ENCODE measurements at places on chromosomes 13 and 19.

DNA sequence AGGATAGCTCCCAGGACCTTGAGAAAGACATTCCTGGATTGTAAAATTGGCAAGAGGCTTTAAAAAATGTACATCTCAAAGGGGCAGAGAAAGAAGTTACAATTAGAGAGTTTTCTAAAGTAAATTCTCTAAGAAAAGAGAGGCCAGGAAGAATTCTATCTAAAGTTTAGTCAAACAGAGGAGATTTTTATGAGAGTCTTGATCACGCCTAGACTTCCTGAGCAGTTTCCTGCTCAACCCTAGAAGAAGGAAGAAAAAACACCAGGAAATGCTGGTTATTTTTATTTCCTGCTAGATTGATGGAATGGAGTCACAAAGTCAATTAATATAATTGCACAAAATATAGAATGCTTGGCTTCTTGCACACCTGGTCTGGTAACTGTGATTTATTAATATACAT, 269.1 kb downstream of the PCDH20 start:
- no peak for DNase-seq

GRCh38 chr13:62626771-62627170, 1211.1 kb upstream of the PCDH20 start:
- peak; percentile 7 for DNase-seq

DNA sequence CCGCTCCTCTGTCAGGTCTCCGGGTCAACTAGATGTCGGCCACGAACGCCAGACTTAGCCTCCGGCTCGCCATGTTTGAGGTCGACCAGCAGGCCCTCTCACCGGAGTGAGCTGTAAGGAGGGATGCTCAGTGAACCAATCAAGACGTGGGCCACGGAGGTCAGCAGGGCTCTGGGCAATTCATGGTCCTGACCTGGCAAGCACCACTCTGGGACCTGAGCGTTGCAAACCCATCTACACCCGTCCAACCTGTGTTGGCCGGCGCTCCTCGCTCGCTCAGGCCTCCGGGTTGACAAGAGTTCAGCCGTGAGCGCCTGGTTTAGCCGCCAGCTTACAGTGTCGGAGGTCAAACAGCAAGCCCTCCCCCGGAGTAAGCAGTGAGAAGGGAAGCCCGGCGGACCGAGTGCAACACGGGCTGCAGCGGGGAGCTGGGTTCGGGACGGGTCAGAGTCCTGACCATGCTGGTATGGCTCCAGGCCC, 1361.9 kb downstream of the UQCRFS1 start:
- no peak for DNase-seq

DNA sequence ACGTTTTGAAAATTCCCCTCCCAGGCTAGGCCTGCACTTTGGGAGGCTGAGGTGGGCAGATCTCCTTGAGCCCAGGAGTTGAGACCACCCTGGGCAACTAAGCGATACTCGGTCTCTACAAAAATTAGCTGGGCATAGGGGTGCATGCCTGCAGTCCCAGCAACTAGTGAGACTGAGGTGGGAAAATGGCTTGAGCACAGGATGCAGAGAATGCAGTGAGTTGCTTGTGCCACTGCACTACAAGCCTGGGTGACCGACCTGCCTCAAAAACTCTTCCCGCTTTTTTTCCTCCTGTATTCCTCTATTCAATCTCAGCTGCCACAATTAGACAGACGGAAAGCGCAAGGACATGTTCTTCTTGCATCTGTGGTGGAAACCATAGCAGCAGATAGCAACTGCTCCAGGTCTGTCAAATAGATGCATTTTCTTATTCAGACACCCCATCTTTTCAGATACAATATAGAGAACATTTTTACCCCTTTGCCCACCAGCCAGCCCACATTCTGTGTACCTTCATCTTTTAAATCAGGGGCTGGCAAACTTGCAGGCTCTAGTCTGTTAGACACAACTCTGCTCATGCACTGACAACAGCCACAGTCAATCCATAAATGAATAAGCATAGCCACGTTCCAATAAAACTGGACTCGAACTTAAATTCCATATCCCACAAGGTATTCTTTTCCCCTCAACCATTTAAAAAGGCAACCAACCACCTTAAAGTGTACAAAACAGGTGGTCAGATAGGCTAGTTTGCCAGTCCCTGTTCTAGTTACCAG, 4.8 kb downstream of the TPT1 start:
- no peak for DNase-seq

- no peak for DNase-seq
Observed at GRCh38 chr19:5235458-5236219, 105.0 kb downstream of the PTPRS start.

DNA sequence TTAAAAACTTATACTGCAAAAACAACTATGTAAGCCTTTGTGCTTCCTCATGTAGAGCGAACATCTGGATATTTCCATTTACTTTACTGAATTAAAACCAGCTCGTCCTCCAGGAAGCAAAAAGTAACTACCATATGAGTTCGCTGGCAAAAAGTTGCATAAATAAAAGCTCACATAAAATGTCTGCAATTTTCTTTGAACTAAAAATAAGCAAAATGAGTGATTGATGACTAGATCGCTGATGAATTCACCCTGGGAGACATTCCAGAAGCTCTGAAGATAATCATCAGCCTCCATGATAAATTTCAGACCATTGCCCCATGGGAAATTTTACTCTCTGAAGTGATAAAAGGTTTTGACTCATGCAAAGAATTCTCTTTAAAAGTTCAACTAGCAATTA, 67.3 kb upstream of the SACS start:
- DNase-seq = peak; percentile 21

GRCh38 chr13:79988573-79988972, 352.4 kb downstream of the SPRY2 start:
- no peak for DNase-seq

DNA sequence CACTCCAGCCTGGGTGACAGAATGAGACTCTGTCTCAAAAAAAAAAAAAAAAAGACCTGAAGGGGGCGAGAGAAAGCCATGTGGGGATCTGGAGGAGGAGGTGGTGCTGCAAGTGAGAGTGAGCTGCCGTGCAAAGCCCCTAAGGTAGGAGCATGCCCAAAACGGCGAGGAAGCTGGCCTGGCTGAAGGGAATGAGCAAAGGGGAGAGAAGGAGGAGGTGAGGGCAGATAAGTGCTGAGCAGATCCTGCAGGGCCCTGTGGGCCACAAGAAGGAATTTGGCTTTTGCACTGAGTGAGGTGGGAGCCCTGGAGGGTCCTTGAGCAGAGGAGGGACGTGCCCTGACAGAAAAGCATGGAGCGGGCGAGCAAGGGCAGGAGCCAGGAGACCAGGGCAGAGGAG, 19.4 kb upstream of the ADGRE5 start:
- peak; percentile 57 for DNase-seq

DNA sequence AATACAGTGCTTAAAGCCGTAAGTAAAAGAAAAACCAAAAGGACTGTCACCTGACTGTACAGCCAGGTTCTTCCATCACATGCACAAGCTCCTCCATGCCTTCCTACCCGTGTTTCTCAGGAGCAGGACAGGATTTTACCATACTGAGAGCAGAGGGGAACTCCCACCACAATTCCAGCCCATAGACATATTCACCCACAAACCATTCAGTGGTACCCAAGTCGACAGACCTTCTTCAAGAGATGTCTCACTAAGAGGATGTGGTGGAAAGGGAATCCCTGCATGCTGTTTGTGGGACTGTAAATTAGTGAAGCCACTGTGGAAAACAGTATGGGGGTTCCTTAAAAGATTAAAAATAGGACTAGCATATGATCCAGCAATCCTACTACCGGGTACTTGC, 66.9 kb upstream of the DOCK9 start:
- DNase-seq = no peak

DNA sequence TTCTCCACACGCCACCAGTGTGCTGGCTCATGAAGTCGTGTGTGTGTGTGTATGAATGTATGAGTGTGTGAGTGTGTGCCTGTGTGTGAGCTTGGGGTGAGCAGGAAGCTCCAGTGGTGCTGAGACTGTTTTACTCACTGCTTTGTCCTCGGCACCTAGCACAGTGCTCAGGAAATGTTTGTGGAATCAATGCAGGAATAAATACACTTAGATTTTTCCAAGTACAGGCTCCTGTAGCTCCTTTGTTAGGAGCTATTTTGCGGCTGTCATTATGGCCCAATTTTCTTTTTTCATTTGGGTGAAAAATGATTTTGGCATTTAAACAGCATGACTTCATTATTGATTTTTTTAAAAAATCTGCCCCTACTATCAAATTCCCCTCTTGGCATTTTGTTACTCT, 193.5 kb upstream of the KL start:
- DNase-seq = no peak

DNA sequence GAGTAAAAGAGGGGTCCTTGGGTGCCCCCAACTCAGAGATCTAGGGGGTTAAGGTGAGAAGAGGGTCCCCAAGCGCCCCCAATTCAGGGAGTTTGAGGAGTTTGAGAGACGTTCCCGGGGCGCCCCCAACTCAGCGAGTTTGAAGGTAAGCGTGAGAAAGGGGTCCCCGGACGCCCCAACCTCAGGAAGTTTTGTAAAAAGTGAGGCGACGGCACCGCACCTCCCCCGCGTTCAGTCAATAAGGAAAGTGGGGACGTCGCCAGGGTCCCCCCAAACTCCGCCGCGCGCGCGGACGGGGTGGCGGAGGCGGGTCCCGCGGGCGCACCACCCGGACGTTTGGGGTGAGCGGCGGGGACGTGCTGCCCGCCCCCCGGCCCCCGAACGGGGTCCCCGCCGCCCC, 353 bp downstream of the RFX2 start:
- DNase-seq = no peak

DNA sequence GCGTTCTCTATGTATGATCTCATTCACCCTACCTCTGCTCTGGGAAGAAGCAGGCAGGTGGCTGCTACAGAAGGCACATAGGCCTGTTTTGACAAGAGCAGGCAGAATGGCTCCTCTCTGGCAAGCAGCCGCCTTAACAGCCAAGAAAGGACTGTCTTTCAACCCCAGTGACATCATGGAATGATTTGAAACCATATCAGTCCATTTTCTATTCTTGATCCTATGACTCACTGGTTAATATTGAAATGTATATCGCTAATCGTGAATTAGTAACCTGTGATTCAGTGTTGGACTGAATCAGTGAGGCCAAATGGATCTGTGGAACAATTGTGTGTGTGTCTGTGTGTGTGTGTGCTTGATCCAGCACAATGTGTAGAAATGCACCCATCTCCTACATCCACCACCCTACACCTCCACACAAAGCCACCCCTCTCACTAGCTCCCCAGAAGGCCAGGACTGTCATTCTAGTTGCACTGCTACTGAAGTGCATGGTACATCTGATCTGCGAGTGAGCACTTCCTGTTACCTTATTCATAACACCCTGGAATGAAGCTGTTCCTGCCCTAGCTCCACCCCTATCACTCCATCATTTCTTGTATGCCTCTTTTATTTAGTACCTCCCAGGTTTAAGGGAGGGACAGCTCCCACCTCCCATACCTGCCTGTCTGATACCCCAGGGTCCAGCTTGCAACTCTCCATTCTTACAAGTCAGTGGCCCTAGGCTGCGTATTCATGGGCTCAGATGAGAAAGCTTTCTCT, 460.0 kb downstream of the FOXO1 start:
- DNase-seq = no peak

- no peak for DNase-seq
Observed at GRCh38 chr13:42762917-42763316, 18.5 kb upstream of the FAM216B start.

GRCh38 chr13:35598790-35599369, 122.4 kb upstream of the MAB21L1 start:
- no peak for DNase-seq

- no peak for DNase-seq
Observed at GRCh38 chr13:55302568-55302967, 1838.2 kb upstream of the PRR20A start.

DNA sequence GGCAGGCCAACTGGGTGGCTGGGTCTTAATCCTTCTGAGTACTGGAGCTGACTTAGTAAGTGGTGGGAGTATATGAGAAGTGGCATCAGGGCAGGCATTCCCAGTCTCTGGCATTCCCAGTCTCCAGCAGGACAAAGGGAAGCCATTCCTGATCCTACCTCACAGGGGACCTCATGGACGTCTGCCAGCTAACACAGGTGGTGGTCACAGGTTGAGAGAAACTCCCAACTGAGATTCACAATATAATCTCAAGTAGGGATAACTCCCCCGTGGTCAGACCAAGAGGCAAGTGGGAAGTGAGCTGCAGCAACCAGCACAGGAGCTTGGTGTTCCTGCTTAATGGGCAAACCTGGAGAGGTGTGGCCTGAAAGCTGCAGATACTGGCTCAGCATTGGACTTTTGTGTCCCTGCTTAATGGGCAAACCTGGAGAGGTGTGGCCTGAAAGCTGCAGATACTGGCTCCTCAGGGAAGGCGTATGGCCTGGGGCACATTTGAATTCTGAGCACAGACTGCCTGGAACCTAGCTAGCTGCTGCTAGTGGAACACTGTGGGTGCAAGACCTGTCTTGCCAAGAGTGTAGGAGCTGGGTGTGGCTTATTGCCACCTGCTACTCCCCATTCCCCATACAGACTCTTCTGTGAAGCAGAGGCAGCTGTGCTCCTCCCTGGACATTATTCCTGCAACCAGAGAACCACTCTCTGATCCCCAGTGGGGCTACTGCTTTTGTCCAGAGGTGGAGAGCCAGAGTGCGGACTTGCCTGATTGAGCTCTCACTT, 25.9 kb upstream of the OR10H2 start:
- DNase-seq = no peak

DNA sequence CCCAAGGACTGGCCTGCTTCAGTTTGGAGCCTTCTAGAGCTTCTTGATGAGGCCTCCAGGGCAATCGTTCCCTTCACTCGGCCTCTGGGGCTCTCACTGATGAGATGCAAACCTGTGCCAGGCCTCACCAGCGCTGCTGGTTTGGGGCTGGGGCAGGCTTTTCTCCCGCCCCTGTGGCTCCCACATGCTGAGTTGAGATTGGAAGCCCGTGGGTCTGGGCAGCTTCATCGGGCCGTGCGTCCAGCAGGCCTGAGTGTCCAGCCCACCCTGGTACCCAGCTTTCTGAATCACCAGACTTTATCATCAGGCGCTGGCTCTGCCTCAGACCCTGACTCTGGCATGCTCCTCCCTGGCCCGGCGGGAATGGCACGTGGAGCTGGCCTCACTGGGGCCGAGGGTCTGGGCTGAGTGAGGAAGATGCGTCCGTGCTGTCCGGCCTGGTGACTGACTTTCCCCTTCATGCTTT, 4.3 kb downstream of the CALM3 start:
- DNase-seq = no peak

DNA sequence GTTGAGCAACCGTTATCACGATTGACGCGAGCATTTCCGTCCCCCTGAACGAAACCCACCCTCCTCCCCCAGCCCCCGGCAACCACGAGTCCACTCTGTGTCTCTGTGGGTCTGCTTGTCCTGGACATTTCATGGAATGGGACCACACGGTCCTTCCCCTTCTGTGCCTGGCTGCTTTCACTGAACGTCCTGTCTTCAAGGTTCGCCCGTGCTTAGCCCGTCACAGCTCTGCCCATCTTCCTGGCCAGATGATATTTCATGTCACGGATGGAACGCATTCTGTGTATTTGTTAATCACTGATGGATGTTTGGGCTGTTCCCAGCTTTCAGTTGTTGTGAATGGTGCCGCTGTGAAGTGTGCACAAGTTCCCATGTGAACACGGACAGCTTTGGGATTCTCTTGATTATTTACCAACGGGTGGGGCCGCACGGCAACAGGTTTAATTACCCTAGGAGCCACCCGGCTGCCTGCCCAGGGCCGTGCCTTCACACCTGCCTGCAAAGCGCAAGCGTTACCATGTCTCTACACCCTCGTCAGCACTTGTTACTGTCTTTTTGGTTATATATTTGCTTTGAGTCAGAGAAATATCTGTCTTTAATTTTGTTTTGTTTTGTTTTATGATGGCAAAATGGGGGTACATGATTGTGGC, 42.5 kb downstream of the RASA3 start:
- no peak for DNase-seq
